ENCODE measurements at places on chromosomes 5 and 9. TPM values are rescaled to one million over a fixed set of nuclear protein-coding genes. Genes with fewer than 3 reads are reported as not detected.

The FYB1 gene
- 1.6 TPM for total RNA-seq

- no peak overlapping the region for H3K27ac ChIP-seq
- peaks cover 5% of the 10 kb centered on the region for H3K4me1 ChIP-seq
- DNase-seq, result no peak
- H3K27me3 ChIP-seq, result peaks cover 6% of the 10 kb centered on the region
Measured at GRCh38 chr9:116795821-116796220, 108.7 kb downstream of the TRIM32 start.

- H3K27ac ChIP-seq, result peak overlapping the region; percentile 63
- H3K4me3 ChIP-seq, result no peak overlapping the region
- H3K27me3 ChIP-seq, result no peaks in the 10 kb centered on the region
- peaks cover 32% of the 10 kb centered on the region for H3K36me3 ChIP-seq
Measured at GRCh38 chr9:114592356-114592755, 4.8 kb downstream of the ATP6V1G1 start.

DNA sequence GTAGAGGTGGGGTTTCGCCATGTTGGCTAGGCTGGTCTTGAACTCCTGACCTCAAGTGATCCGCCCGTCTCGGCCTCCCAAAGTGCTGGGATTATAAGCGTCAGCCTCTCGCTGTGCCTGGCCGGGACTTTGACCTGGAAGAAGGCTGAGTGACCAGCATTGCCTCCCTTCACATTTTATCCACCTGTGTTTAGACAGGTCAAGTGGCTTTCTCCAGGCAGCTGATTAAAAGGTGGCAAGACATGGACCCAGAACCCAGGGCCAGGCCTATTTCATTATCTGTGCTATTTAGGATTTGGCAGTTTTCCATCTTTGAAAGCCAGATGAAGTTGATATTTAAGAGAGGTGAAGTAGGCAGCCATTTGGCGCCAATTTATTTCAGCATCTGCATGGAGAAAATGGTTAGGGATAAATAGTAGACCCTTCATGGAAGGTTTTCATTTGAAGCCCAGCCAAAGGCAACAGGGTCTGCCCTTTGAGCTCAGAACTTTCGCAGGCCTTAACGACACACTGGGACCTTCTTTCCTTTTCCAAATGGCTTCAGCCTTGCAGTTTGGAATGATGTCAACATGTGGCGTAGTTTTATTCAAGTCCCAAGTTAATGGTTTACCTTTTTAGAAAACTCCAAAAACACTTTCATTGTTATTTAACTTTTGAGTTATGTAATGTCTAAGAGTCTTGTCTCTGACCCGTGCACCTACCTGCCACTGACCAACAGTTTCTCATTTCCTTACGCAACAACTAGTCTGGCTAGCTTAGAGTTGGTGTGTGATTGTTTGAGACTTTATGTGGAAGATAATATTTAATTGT, 8.4 kb downstream of the DAPK1 start:
- no peaks in the 10 kb centered on the region for H3K27me3 ChIP-seq
- H3K4me1 ChIP-seq, result peaks cover 37% of the 10 kb centered on the region
- H3K36me3 ChIP-seq, result peaks cover 38% of the 10 kb centered on the region
- DNase-seq, result no peak

DNA sequence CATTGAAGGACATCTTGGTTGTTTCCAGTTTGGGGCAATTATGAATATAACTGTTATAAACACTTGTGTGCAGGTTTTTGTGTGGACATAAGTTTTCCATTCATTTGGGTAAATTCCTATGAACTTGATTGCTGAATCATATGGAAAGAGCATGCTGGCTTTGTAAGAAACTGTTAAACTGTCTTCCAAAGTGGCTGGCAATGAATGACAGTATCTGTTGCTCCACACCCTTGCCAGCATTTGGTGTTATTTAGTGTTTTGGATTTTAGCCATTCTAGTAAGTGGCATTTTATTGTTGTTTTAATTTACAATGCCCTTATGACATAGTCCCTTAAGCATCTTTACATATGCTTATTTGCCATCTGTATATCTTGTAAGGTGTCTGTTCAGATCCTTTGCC, 29.8 kb upstream of the UGT3A2 start:
- H3K4me3 ChIP-seq, result no peak overlapping the region
- H3K27ac ChIP-seq, result no peak overlapping the region
- peaks cover 1% of the 10 kb centered on the region for H3K36me3 ChIP-seq
- H3K4me1 ChIP-seq, result no peaks in the 10 kb centered on the region

DNA sequence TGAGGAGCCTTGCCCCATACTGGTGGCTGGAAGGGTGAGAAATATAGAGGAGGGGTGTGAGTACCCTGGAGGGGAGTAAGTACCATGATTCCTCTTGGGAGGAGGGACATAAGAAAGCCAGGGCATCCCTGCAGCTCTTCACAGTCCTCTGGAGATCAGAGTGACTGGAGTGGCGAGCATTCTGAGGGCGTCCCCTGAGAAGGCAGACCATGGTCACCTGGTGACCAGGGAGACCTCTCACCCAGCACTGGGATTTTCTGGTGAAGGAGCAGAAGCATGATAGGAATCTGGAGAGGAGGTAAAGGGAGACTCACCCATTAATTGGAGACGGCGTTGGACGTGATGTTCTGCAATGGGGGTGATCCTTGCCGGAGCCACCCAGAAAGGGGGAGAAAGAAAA, 27.7 kb upstream of the GPX3 start:
- H3K36me3 ChIP-seq, result peaks cover 1% of the 10 kb centered on the region
- H3K4me1 ChIP-seq, result no peaks in the 10 kb centered on the region
- H3K4me3 ChIP-seq, result no peak overlapping the region
- H3K27me3 ChIP-seq, result peaks cover 10% of the 10 kb centered on the region
- no peak for DNase-seq
